EH (cell line): ENCODE measurements at places on chromosomes 3 and 15.

- DNase-seq = peak; percentile 92
Observed at GRCh38 chr15:71747128-71748083, 62.9 kb upstream of the NR2E3 start.

DNA sequence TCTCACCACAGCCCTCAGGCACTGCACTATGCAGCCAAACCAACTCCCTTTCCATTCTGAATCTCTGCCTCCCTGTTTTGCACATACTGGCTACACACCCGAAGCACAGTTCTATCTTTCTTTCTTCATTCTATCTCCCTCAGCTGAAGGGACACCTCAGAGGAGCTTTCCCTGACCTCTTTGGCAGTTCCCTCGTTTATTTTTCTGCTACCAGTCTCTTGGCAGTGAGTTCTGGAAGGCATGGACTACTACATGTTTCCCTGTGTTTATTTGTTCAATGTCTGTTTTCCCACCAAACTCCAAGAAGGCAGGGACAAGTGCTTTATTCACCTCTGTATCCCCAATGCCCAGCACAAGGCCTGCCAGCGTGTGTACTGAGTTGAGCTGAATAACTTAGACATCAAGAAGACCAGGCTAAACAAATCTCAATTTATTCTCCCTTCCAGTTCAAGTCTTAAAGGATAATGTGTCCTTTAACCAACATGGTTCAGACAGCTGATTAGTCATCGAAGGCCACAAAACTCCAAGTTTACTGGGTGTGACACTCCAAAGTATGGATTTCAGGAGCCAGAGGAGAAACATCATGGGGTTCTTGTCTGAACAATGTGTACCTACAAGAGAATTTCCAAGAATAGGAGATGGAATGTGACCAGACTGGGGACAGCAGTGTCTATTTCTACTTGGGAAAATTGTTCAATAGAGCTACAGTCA is 260.1 kb upstream of the CTNNB1 start:
- no peak for DNase-seq

DNA sequence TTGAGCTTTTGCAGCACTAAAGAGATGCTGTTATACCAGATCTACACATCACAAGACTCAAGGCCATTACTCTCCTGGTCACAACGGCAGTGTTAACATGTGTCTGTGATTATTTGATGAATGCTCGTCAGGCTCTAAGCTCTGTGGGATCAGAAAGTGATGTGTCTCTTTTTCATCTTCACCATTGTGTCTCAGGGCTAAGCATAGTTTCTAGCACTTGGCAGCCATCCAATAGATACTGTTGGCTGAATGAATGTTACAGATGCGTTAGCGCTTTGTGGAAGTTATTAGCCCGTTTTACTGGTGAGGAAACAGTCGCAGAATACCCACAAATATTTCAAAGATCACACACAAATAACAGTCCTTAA is 1.2 kb upstream of the FAM81A start:
- DNase-seq = peak; percentile 22

GRCh38 chr3:156445117-156446090 is 109.5 kb downstream of the SSR3 start:
- DNase-seq = peak; percentile 56

DNA sequence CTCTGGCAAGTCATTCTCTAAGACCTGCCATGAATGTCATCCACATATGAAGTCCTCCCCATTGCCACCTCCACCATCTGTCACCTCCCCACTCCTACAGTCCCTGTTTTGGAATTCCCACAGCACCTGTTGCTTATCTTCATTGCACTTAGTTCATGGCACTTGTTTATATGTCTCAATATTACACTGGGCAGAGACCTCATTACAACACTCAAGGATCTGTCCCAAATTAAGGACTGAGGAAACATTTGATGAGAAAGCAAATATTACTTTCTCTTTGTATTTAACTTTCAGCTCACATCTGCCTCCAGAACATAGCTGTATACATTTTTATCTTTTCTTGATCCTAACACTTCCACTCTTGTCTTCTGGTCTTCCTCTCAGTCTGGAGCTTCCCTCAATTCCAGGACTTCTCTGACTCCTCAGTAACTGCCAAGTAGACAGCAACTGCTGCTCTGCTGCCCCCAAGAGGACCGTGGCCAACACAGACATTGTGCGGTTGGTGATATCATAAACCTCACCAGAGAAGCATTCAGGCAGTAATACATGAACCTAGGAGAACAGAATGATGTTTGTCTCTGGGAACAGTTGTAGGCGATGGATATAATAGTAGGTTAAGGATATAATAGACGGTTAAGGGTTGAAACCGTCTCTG is 45.0 kb upstream of the FGF12 start:
- peak; percentile 48 for DNase-seq
